ENCODE measurements at places on chromosomes 1 and 21. TPM values are rescaled to one million over a fixed set of nuclear protein-coding genes. Genes with fewer than 3 reads are reported as not detected.

PPT1 gene
- 46.4 TPM for total RNA-seq

DNA sequence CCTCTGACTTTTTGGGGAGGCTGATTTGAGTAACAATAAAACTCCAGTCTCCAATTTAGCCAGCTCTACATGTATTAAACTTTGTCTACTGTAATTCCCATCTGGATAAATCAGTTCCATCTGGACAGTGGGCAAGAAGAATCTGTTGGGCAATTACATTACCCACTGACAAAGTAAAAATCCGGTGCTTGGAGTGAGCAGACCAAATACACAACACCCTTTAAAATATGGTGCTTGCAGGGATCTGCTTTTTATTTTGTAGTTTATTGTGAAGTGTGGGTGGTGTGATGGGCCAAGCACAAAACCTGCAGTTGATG, 8.9 kb upstream of the CD55 start:
- DNase-seq: no peak

CTSE gene
- total RNA-seq: not detected

DNA sequence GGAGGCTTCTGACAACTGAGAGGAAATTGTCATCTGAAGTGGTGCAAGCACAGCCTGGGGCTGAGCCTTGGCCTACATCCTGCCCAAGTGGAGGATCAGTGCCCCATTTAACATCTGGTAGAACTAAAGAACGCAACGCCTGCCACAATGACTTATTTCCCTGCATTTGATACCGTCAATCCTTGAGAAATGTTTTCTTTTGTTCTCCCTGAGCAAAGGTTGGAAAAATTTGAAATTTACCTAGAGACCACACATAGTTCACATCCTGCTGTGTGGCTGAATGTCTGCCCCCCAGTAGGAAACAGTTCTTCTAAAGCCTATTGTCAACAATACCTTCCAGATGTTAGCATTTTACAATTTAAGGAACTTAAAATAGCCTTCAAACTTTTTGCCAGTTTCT, 5.6 kb upstream of the RGS4 start:
- no peak for DNase-seq

PBX1 gene
- 7.0 TPM for total RNA-seq

GRCh38 chr1:243526180-243526579, 270.3 kb downstream of the SDCCAG8 start:
- DNase-seq: no peak

DNA sequence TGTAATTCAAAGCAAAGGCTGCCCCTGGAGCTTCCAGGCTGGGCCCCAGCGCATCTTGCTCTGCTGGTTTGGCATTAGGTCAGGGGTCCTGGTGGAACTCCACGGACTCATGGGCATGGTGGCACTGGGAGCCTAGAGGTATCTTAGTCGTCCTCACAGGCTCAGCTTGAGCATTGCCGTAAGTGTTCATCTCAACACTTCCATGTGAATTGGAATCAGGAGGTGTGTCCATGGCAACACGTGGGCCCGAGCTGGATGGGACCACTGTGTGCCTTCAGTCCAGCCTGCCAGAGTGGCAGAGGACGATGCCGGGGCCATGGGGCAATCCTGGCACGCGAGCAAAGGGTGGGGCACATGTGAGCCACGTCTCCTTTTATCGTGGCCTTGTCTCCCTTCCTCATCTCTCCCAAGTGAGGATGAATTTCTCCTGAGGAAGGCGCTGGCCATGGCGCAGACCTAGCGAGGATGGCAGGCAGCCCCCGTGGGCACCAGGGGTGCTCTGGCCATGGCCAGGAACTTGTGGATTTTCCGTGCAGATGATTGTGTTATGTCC, 47.0 kb downstream of the AGPAT3 start:
- no peak for DNase-seq

ARPC5 gene
- total RNA-seq: 74.5 TPM

GRCh38 chr1:58964880-58965279, 181.0 kb upstream of the JUN start:
- DNase-seq: no peak

DNA sequence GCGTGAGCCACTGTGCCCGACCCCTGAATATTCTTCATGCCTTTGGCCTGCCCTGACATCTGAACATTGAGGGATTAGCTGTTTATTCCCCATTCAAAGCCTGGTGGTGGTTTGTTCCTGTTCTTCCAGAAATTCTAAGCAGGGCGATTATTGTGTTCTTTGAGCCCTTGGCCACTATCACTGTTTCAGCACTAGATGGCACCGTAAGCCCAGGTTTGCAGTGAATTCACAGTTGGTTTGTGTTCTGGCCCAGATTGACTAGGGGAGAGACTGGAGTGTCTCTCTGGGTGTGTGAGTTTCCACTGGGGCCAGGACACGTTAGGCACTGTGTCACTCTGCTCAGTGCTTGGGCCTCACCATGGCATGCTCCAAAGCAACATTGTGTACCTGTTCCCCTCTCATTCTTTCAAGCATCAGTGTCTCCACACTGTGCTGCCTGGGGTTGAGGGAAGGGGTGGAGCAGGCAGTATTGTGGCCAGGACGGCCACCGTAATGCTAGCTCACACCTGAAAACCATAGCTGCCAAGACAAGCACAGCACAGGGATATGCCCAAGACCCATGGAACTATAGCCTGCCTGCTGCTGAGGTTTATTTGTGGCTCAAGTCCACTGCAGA, 52.7 kb downstream of the PKN2 start:
- peak; percentile 21 for DNase-seq

DNA sequence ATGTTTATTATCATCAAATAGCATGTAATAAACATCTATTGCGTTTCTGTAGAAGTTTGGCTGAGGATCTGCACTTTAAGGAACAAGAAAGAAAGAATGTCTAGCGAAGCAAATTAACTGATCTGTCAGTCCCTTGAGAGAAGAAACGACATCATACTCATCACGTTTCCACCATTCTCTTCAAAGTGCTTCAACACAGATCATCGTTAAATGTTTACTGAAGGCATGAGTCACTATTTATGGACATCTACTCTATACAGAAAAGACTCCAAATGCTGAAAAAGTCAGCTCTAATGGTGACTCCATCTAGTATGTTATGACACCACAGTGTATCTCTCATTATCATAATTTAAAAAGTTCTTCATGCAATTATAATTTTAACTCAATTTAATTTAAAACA, 369.1 kb downstream of the RGS7 start:
- no peak for DNase-seq

DIPK1A gene
- 28.4 TPM for total RNA-seq

GRCh38 chr1:111275780-111276433, 14.7 kb upstream of the CHIA start:
- DNase-seq: no peak

DNA sequence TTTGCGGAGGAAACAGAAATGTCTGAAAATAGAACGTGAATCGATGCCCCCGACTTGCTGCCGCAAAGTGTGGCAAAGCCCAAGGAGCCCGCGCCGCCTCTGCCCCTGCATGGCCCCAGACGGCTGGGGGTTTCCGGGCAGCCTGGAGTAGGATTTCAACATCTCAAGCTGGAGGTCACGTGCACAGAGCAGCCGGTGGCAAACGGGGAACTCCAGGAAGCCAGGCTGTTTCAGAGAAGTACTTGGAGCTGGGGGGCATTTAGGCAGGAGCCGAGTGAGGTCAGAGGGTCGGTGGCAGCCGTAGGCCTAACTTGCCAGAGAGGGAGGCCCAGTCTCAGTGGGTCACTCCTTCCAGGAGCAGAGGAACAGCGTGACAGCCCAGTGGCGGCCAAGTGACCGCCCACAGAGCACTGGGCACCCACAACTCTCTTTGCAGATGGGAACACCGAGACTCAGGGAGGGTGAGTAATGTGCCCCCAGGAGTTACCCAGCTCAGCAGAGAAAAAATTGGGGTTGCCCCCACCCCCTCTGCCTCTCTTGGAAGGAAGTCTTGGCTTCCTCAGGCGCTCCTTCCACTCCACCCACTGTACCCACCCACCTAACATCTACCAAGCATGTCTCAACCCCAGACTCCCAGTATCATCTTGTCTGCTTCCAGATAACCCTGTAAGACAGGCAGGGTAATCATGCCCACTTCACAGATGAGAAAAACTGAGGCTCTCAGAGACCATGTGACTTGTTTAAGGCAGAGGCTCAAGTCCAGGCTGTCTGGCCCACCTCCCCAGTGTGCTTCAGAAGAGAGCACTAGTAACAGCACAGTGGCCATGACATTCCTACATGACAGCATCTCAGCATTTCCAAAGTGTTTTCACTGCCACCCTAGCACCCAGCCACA, 179.4 kb downstream of the HIVEP3 start:
- peak; percentile 89 for DNase-seq

DNA sequence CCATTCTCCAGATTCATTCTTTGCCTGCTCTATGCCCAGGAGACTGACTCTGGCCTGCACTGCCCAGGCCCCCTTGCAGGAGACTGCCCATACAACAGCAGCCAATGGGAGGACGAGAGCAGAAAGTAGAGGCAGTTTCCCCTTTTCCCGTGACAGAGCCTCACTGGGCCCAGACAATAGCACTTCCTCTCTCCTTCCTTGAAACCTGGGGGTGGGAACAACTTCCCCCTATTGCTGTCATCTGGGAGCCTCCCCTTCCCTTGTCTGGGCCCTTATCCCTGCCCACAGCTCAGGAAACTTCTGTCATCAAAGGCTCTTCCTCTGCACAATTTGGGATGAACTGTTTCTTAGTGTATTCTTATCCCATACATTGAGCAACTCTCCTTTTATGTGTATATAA, 60.8 kb upstream of the KCNJ15 start:
- no peak for DNase-seq

LEFTY2 gene
- total RNA-seq: 0.78 TPM

S100A10 gene
- 36.0 TPM for total RNA-seq

LCE1C gene
- not detected for total RNA-seq

DNA sequence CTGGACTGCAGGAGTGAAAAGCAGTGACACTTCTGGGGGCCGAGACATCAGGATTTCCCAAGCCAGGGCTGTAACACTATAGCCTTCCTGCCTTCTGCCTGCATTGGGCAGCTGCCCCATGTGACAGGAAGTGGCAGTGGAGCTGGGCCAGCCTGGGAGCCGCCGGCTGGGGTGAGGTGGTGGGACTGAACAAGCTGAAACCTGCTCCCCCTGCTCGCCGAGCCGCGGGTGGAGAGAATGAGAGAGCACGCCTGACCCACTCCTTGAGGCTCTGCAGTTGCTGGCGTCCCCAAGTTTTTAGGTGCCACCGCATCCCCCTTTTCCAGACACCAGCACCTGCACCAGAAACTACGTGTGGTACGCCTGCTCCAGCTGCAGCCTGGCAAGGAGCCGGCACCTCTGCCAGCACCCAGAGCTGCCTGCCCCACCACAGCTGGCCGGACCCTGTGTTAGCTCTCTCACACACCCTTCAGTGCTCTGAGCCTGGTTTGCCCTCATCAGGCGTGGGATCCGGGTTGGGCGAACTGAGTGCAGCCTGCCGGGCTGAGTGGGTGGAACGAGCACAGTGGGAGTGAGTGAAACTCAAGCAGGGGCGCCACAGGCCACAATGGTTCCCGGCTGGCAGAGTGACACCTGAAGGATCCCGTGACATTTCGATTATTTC, 119.4 kb downstream of the AKT3 start:
- no peak for DNase-seq

DNA sequence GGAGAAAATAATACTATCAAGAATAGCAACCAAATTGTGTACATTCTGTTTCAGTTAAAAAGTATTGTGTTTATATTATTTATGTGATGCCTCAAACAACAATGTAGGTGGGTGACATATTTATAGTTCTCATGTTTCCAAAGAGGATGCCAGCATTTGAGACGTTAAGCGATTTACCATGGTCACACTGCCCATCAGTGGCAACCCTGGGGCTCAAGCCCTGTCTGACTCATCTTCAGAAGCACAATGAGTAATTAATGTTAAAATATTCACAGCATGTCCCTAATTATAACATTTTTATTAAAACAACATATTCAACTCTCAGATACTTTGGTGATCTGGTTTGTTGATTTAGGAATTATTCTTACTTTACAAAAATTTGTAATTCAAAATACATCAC, 409.4 kb downstream of the BRINP3 start:
- DNase-seq: no peak

DNA sequence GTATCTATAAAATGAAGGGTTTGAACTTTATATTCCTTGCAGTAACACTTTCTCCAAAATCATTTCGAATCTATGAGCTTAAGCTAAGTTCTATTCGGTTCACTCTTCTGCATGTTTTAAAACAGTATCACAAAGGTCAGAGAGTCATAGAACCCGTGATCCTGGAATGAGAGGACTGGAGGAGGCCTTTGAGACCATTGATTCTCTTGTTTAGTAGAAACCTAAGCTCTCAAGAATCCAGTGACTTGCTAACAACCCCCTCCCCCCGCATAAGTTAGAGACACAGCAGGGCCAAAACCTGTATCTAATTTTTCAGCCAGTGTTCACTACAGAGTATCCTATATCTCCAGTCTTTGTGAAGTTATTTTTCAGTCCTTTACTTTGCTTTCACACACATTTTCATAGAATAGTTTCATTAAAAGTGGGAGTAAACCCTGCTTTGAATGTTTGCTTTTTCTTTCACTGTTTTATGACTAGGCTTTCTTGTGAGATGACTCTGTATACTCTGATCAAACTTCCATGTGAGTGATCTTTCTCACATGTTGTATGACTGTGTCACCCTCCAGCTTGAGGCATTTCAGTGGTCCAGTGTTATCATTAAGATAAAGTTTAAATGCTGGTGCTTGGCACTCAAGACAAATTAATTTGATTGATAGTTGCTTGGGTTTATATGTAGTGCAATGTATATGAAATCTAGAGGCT, 275.4 kb upstream of the SGIP1 start:
- no peak for DNase-seq

GRCh38 chr1:203663294-203663693, 36.7 kb downstream of the ATP2B4 start:
- DNase-seq: peak; percentile 88

DNA sequence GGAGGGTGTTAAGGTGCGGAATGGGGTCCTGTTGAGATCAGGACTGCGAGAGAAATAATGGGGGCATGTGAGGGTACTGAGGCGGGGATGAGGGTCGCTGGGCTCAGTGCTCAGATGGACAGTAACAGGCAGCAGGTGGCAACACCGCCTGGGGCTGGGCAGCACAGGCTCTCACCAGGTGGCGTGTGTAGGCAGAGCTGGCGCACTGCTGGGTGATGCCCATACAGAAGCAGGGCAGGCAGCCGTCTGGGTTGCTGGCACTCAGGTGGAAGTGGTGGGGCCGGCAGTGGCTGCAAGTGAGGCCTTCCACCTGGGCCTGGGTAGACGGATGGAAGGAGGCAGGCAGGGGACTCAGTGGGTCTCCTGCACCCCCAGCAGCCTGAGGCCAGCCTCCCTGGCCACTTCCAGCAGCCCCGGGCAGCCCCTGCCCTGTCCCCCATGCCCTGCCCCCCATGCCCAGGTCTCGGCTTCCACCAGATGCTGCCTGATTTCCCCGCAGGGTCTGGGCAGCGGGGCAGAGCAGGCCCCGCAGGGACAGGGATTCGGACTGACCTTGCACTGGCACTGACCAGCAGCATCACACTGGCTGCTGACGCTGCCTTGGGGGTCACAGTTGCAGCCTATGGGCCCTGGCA, 60.5 kb downstream of the LDLRAD2 start:
- DNase-seq: no peak

SPRR1A gene
- total RNA-seq: not detected

LRRN2 gene
- 0.13 TPM for total RNA-seq

DNA sequence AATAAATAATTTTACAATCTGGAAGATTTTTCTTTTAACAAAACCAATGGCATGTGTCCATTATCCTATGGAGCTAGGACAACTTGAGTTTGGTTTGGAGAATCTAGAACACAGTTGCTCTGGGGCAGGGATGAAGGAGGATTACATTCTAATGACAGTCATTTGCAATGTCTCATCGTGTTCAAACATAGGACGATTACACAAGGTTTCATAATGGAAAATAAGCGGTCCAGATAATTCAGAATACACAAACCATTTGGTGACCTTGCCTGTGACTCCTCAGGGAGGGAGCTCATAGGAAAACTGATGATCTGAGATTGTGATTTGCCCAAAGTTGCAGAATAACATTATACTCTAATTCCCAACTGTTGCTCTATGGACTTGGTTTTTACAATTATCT, 27.6 kb upstream of the RGL1 start:
- DNase-seq: no peak

All from myocyte (in vitro differentiated cells).